ENCODE measurements at places on chromosomes 7 and 10.

- DNase-seq, result no peak
These were observed 109.1 kb downstream of the CPED1 start for GRCh38 chr7:121097577-121097976.

GRCh38 chr10:49074836-49075682, 40.3 kb downstream of the VSTM4 start:
- no peak for DNase-seq

DNA sequence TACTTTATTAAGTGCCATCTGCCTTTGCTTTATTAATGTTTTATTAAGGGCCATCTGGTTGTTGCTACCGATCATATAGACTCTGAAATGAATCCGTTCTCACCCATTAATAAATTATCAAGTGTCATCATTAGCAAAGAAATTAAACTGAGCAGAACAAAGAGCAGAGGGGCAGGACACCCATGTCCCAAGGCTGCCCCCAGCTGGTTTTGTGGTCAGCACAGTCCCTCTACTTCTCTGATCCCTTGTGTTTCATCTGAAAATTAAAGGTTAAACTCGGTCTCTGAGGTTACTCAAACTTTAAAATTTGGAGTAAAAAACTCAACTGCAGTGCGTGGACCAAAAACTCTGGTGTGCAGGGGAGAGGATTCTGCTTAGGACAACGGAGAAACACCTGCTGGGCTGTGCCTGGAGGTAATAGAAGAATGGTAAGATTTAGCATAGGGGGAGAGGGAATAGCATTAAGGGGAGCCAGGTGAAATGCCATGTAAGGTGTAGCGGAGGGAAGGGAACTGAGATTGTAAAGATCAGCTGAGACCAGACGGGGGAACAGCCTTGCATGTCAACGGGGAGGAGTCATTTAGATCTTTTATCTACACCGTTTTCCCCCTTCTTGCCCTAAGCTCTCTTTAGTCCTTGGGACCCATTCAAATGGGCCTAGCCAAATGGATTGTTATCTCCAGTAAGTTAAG, 10.8 kb upstream of the GSDME start:
- no peak for DNase-seq

DNA sequence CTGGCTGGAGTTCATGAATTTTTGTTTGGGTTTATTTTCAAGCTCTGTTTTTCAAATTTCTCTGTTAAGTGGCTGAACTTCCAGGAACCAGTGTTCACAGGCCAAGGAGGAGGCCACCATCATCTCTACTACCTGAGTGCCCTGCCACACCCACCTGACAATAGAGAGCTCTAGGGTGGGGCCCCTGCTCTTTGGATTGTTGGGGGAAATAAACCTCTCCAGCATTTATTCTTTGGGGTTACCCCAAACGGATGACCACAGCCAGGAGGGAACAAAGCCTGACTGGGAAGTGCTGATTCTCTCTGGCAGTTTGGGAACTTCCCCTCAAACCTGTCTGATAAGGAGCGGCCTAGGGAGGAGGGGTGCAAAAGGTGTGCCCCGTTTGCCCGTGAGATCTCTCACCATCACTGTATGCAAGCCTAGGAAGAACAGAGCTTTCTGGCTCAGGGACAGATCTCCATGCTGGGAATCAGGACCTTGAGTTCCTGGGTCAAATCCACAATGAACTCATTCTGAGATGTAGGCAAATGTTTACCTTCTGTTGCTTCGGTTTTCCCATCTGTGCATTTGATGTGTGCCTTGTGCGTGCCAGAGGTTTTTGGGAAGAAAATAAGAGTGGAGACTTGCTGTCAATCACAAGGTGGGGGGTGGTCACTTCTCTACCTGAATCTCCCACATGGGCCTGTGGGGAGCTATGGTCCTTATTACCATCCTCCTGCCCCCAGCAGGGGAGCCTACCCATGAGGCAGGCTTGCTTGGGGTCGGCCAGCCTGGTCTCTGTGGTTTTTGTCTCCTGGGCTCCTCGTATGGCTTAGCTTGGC, 27.7 kb upstream of the PDCD4 start:
- no peak for DNase-seq

- no peak for DNase-seq
These were observed 63.3 kb upstream of the PRKG1 start for GRCh38 chr10:51010977-51011376.

DNA sequence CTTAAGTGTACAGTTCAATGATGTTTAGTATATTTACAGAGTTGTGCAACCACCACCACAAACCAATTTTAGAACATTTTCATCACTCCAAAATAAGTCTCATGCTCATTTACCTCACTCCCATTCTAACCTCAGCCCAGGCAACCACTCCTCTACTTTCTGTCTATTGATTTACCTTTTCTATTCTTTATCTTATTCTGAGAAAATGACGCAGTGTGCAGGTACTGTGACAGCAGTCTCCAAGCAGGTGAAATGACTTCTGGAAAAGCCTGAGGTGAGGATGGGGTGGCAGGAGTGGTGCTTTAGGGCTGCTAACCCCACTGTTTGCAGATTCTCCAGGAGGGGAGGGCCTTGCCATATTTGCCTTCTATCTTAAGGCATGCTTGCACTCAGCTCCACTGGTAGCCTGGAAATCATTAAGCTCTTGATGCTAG, 39.5 kb downstream of the GARS1 start:
- no peak for DNase-seq

GRCh38 chr7:37349979-37350590, 98.6 kb downstream of the ELMO1 start:
- no peak for DNase-seq

GRCh38 chr7:7375538-7375937, 160.1 kb downstream of the COL28A1 start:
- no peak for DNase-seq

- no peak for DNase-seq
These were observed 73.0 kb downstream of the XRCC2 start for GRCh38 chr7:152602962-152603361.

DNA sequence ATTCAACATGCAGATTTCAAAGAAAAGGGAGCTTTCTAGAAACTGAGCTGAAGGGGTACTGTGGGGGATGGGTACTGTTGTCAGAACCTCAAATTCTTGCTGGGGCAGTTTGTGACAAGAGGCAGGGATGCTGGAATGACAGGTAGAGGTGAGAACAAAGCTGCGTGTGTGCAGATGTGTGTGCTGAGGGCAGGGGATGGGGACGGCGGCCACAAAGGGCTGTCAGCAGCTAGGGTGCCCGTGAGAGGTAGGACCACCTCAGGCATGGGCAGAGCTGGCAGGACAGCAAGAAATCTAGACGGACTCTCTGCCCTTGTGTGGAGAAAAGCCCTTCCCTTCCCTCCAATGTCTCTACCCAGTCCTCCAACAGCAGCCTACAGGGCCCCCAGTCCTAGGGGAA, 14.4 kb upstream of the BAZ1B start:
- DNase-seq, result no peak
